ENCODE measurements at places on chromosomes 6 and 20.

- DNase-seq, result no peak
Measured at GRCh38 chr20:11941593-11942246, 24.0 kb downstream of the BTBD3 start.

DNA sequence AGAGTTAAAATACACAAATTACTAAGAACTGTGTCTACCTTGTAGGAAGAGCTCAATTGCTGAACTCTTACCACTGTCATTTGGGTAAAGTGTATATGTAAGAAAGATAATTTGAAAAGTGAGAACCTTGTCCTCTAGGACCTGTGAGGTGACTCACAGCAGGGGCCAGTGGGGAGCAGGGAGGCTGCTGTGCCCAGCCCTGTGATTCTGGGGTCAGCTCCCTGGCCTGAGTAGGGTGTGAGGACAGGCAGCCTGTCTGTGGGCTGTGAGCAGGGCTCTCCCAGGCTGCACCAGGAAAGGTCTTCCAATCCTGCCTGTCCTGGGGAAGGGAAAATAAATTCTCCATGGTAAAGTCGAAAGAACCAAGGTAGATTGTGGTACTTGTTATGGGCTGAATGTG, 27.3 kb upstream of the SIRPG start:
- DNase-seq, result no peak

GRCh38 chr20:45309075-45309474, 976 bp upstream of the MATN4 start:
- no peak for DNase-seq

GRCh38 chr20:24166123-24166381, 177.5 kb upstream of the GGTLC1 start:
- DNase-seq, result no peak

- no peak for DNase-seq
Measured at GRCh38 chr6:4922488-4923037, 81.3 kb downstream of the RPP40 start.

DNA sequence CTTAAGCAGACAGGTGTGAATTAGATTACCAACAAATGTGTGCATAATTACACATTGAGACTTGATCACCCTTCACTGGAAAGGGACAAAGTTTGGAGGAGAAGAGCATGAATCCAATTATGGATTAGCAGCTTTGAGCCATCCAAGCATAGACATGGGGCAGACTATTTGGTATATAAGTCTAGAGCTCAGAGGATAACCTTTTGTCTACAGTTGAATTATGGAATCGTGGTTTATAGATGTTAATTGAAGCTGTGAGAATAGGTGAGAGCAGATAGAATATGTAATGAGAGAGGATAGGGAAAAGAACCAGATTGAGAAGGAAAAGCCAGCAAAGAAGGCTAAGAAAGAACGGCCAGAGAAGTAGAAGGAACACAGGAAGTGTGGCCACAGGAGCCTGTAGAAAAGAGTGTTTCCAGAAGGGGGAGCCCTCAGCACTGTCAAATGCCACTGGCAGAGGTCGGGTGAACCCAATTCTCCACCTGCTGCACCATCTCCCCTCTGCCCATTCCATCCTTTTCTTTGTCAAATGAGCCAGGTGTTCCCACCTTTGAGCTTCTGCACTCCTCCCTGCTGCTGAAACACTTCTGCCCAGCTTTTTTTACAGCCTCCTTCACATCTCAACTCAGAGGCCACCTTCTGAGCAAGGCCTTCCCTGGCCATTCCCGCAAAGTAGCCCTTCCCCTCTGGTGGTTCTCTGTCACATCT, 7.3 kb downstream of the DNTTIP1 start:
- DNase-seq, result peak; percentile 79

GRCh38 chr6:159941286-159942113, 27.4 kb upstream of the IGF2R start:
- DNase-seq, result peak; percentile 50

GRCh38 chr6:54579011-54579410, 267.6 kb upstream of the FAM83B start:
- DNase-seq, result no peak

GRCh38 chr6:22668307-22668706, 98.9 kb downstream of the HDGFL1 start:
- no peak for DNase-seq

- peak; percentile 88 for DNase-seq
Measured at GRCh38 chr20:36836591-36837269, 39.2 kb upstream of the TLDC2 start.

- DNase-seq, result no peak
Measured at GRCh38 chr6:14165091-14165490, 47.5 kb downstream of the CD83 start.

DNA sequence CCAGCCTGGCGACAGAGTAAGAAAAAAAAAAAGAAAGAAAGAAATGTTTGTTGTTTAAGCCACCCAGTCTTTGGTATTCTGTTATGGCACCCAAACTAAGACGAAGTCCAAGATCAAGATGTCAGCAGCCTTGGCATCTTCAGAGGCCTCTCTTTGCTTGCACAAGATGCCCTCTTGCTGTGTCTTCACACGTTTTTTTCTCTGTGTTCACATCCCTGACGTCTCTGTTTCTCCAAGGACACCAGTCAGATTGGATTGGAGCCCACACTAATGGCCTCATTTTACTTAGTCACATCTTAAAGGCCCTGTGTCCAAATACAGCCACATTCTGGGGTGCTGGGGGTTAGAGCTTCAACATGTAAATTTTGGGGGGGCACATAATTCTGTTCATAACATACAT, 380.9 kb downstream of the GJA1 start:
- DNase-seq, result no peak

GRCh38 chr20:60086821-60087562, 128.8 kb downstream of the CDH26 start:
- no peak for DNase-seq

GRCh38 chr20:48197066-48197465, 411.8 kb upstream of the SULF2 start:
- no peak for DNase-seq

GRCh38 chr20:14688005-14688404, 350.6 kb upstream of the FLRT3 start:
- DNase-seq, result no peak

GRCh38 chr6:131692031-131692430, 9.2 kb downstream of the OR2A4 start:
- DNase-seq, result no peak

DNA sequence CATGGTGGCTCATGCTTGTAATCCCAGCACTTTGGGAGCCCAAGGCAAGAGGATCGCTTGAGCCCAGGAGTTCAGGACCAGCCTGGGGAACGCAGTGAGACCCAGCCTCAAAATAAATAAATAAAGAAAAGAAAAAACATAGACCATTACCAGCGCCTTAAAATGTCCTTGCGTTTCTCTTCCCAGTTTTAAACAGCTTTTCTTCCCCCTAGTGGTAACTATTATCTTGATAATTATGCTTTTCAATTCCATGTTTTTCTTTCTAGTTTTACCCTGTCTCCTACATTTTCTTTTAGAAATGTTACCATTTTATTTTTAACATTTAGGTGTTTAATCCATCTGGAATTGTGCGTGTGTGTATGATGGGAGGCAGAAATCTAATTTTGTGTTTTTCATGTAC, 24.4 kb downstream of the DNAH8 start:
- DNase-seq, result no peak

DNA sequence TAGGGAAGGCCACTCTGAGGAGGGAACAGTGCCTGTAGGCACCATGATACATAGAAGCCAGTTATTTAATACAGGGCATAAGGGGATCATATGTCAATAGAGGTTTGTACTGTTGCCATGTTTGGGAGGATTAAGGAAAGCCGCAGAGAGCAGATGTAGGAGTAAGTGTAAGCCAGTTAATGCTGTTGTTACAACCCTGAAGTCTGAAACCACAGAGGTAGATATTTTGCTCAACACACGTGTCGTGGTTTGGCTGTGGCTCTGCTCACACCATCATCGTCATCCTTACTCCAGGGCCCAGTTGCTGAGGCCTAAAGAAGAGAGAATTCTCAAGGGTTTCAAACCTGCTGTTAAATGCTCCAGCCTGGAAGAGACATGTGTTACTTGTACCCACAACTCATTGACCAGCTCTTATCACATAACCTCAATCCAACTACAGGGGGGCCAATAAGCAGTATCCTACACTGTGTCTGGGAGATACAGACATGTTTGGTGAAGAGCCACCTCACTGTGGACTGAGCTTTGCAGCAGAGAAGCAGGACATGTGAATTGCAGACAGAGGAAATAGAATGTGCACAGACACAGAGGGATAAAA, 31.0 kb upstream of the PSMF1 start:
- DNase-seq, result peak; percentile 57

DNA sequence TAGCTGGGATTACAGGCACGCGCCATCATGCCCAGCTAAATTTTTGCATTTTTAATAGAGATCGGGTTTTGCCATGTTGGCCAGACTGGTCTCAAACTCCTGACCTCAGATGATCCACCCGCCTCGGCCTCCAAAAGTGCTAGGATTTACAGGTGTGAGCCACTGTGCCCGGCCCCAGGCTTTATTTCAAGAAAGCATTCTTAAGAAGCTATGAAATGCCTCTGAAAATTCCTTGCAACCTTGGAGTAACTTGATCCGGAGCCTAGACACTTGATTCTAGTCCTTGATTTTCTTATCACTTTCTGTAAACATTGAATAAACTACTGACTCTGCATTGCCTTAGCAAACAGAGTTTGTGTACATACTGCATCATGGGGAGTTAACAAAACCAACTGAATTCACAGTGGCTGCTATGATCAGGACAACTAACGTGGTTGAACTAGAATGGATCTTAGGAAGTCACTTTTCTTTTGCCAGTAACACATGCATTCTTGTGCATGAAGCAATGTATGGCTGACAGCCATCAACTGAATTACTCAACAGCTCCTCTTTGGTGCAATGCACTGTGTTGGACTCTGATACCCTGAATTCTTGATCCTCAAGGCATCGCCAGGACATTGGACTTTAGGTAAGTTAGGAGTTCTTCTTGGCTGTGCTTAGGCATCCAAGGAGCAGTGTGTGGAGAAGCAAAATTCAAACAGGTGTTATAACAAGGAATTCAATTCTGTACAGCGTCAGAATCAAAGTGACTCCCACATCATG, 102.8 kb upstream of the TMEM170B start:
- no peak for DNase-seq

GRCh38 chr20:51211191-51211590, 188.3 kb upstream of the KCNG1 start:
- DNase-seq, result no peak

GRCh38 chr6:151241853-151242252, 2.1 kb downstream of the AKAP12 start:
- no peak for DNase-seq

GRCh38 chr6:128574402-128574801, 54.0 kb upstream of the PTPRK start:
- DNase-seq, result no peak

- DNase-seq, result no peak
Measured at GRCh38 chr6:108897371-108897770, 49.1 kb downstream of the ARMC2 start.

- no peak for DNase-seq
Measured at GRCh38 chr6:43992126-43992663, 135.1 kb downstream of the MRPL14 start.

GRCh38 chr6:45854149-45854742, 161.4 kb downstream of the CLIC5 start:
- DNase-seq, result no peak

GRCh38 chr20:36684747-36685146, 38.8 kb upstream of the SLA2 start:
- DNase-seq, result no peak

DNA sequence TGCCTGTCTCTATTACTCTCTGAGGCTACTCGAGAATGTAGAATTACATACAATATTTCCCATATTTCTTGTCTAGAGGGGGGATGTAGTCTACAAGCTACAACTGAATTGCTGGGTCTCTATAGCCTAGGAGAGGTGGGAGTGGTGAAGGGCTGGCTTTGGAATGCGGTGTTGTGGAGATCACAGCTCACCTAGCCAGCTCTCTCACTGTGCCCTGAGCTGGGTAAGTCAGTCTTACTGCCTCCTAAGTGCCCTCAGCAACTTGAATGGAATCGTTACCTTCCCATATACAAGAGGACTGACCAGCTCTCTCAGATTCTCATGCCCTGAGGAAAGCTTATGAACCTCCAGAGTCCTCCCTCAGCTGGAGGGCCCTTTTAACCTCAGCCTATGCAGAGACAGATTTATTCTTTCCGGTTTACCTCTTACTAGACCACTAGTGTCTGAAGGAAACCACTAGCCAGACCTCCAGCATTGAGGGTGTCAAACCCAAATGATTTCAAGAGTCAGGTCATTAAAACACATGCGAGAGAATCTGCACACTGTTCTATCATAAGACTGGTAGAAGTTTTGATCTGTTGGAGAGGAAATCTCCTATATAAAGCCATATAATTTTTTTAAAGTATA, 20.6 kb downstream of the VIP start:
- no peak for DNase-seq

- no peak for DNase-seq
Measured at GRCh38 chr6:77666846-77667245, 14.0 kb downstream of the MEI4 start.

GRCh38 chr6:56091159-56091869, 156.1 kb downstream of the COL21A1 start:
- no peak for DNase-seq

- no peak for DNase-seq
Measured at GRCh38 chr20:35710039-35710438, 10.8 kb downstream of the ROMO1 start.

GRCh38 chr6:43203029-43203717, 21.2 kb downstream of the CUL9 start:
- DNase-seq, result no peak

GRCh38 chr6:75800133-75800532, 51.1 kb downstream of the MYO6 start:
- DNase-seq, result no peak

DNA sequence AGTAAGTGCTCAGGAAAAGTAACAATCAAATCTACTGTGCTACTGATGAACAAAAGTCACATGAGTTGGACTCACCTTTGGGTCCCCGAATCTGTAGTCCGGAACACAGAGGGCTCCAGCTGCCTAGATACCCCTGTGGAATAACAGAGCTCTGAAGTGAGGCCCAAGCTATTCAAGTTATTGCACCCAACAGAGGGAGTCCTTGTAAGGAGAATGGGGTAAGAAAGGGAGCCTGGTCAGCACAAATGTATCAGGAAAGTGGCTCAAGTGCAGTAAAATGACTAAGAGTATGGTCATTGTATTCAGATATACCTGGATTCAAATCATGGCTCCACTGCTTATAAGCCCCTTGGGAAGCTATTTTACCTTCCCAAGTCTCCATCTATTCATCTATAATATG, 20.9 kb downstream of the EDN1 start:
- no peak for DNase-seq

- DNase-seq, result peak; percentile 71
Measured at GRCh38 chr6:34248198-34248726, 544 bp downstream of the SMIM29 start.

GRCh38 chr6:4474810-4475209, 301.4 kb upstream of the CDYL start:
- no peak for DNase-seq

DNA sequence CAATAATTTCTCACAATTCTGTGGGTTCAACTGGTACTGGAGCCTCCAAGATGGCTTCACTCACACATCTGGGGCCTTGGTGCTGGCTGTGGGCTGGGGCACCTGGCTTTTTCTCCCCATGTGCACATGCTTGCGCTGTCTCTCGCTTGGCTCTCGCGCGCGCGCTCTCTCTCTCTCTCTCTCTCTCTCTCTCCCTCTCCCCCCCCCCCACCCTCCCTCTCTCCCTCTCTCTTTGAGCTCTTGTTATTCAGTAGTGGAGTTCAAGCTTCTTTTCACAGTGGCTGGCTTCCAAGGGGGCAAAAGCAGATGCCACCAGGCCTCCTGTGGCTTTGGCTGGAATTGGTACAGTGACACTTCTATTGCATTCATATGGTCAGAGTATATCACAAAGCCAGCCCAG, 10.8 kb upstream of the TBCC start:
- no peak for DNase-seq

- no peak for DNase-seq
Measured at GRCh38 chr6:113184736-113185135, 672.4 kb upstream of the MARCKS start.

GRCh38 chr20:63377256-63377941, 16.2 kb upstream of the CHRNA4 start:
- no peak for DNase-seq

Measured in activated CD4-positive, alpha-beta T cell treated with anti-CD3 and anti-CD28 coated beads for 36 hours (primary cell).